ENCODE measurements at places on chromosomes 6 and 20.
A peak's percentile ranks its signal among the peaks of the same experiment; 100 is the strongest.

GRCh38 chr6:107536180-107536961 lies 46.5 kb downstream of the SOBP start:
- DNase-seq = no peak

DNA sequence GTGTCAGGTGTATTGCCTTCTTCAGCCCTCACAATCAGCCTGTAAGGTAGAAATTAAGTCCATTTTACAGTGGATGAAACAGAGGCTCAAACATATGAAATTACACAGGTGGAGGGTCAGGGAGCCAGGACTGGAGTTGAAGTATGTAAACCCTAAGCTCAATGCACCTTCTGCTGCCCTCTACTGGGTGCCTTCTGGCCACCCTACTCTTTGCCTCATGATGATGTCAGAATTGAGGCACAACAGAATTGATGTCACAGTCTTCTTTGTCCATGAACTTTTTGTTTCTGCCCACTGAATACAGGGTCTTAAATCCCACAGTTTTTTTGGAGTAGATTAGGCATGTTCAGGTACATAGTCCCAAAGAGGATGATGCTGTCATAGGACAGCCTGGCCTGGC lies 400.8 kb upstream of the CHD6 start:
- no peak for DNase-seq

GRCh38 chr6:134925800-134926199 lies 24.1 kb downstream of the ALDH8A1 start:
- no peak for DNase-seq

DNA sequence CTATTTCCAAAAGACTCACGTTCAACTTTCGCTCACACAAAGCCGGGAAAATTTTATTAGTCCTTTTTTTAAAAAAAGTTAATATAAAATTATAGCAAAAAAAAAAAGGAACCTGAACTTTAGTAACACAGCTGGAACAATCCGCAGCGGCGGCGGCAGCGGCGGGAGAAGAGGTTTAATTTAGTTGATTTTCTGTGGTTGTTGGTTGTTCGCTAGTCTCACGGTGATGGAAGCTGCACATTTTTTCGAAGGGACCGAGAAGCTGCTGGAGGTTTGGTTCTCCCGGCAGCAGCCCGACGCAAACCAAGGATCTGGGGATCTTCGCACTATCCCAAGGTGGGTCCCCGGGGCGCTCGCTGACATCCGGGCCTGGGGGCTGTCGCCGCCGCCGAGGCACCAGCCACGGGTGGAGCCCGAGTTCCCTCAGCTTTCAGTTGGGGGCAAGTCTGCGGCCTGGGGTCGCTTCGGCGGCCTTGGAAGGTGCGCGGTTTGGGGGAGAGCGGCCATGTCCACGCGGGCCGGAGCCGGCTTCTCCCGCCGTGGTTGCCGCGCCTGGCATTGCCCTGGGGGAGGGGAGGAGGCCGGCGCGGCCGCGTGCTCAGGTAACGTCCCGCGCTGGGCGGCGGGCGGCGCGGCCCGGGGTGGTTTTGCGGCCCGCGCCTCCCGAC lies 429 bp downstream of the AMD1 start:
- peak; percentile 74 for DNase-seq

GRCh38 chr6:136566007-136566487 lies 15.8 kb upstream of the MAP7 start:
- DNase-seq = no peak

DNA sequence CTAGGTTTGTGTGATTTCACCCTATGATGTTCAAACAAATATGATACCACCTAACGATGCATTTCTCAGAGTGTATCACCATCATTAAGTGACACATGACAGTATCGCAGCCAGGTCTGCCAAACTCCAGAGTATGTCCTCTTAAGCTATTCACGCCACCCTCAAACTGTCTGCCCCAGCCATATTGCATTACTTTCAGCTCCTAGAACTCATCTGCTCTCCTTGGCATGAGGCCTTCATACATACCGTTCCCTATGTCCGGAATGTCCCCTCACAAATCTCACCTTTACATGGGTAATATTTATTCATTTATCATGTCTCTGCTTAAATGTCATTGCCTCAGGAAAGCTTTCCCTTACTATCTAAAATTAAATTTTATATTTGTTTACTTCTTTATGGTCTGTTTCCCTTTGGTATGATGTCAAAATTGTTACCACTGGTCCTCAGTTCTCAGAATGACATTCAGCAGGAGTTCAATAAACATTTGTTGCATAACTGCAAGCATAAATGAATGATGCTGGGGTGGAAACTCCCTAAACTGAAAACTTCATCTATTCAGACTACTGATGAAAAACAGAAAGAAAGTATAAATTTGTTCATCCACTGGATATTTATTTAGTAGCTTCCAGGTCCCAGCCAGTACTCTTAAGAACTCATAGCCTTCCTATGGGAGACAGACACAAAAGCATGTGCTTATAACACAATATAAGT lies 3.2 kb downstream of the SESN1 start:
- DNase-seq = no peak

GRCh38 chr20:22106308-22106938 lies 401.0 kb downstream of the PAX1 start:
- DNase-seq = peak; percentile 68

- DNase-seq = peak; percentile 67
Measured at GRCh38 chr20:38973645-38974044, 11.5 kb downstream of the DHX35 start.

GRCh38 chr6:54981647-54982046 lies 135.1 kb downstream of the FAM83B start:
- DNase-seq = no peak

DNA sequence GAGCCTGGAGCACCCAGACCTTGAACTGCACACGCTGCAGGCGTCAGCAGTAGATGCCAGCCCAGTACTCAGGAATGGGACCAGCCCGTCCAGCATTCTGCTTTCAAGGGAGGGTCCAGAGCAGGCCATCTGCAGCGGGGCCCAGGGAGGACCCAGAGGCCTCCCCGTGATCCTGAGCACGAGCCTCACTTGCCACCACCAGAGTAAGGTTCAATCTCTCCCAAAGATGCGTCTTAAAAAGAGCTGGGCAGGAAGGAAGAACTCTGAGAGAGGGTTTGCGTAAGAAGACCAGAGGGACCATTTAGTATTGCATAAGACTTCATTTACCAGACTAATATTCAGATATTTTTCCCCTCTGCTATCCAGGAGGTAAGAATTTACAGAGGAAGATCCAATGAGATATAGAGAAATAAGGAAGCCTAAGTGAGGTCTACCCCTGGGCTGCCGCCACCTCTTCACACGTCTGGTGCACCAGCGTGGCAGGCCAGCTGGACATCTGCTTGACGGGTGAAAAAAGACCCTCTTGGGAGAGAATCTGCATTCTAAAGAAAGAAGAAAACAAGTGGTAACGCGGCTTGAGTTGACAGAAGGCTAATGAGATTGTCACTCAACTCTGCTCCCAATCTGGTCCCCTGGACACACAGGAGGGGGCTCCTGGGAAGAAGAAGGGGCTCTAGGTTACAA lies 107.3 kb downstream of the PRND start:
- no peak for DNase-seq

DNA sequence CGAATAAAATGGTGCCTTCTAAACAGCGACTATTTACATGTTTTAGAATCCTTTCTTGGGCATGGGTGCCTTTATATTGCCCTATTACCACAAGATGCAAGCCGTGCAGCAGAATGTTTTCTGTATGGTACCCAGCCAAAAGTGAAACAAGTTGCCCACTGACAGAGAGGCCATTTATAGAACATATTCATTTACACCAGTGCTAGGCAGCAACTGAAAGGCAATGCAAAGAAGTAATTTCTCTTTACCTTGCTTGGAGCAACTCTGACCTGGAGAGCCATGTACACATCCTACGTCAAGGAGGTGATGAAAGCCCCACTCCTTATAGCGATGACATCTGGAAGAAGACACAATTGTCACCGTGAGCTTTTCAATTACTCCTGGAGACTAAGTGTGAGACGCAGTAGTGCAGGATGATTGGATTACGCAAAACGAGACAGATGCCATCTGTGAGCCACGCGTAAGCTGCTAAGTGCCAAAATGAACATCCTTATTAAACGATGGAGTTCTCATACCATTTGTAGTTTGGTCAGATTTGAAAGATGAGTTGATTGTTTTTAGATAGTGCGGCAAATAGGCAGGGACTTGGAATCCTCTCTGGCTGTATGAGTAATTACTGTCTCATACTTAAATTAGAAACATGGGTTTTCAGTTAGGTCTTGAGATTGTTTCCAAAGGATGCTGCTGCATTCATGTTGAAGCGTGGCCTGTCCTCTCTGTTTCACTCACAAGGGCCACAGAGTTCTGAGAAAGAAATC lies at the start of gene TMEM244:
TSS of gene TMEM244 (minus strand) at position 408 of the 758 bp plus-strand sequence. CDS start at position 281, 127 bp downstream.
- no peak for DNase-seq

DNA sequence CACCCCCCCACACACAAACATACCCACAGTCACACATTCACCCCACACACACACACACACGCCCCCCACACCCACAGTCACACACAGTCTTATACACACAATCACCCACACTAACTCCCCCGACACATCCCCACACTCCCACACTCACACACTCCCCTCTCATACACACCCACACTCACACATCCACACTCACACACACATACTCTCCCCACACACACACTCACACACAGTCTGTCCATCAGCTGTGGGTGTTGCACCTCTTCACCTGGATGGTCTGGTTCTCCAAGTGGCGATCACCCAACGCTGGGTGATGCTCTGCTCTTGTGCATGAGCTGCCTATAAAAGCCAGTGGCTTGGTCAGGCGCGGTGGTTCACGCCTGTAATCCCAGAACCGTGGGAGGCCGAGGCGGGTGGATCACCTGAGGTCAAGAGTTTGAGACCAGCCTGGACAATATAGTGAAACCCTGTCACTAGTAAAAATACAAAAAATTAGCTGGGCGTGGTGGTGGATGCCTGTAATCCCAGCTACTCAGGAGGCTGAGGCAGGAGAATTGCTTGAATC lies 158.9 kb downstream of the SMOC2 start:
- no peak for DNase-seq

GRCh38 chr6:136510299-136510698 lies 39.9 kb downstream of the MAP7 start:
- DNase-seq = no peak

DNA sequence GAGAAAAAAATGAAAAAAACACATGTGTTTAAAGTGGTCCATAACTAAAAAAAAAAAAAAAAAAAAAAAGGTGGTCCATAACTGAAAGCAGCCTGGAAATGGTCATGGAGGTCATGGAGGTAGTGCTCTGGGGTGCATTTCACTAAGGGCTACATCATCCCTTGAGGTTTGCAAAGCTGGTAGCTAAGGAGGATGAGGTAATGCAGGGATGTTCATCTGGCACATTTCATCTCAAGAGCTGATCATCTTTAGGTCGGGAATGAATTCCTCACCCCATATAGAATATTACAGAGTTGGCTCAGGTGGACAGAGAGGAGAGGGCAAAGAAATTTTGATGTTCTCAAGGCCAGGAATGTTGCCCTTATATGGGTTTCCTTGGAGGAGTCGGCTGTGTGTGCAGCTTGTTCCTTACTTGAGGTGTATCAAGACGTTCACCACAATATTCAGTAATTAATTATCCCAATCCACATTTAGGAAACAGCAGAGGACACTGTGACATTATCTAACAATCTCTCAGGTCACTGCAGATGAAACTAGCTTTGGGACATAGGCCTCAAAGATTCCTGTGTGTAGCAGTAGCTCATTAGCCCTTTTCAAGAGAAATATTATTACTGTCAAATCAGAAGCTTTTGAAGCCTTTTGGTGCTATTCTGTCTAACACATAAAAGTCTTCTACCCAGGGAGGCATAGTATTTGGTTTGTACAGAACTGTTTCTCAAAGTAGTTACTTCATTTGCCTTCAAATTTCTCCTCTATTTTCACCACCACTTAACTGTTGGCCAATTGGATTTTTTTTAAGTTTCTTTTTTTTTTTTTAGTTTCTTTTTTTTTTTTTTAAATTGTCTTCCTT lies 46.8 kb downstream of the CYP24A1 start:
- DNase-seq = no peak

- DNase-seq = no peak
Measured at GRCh38 chr20:24812373-24812772, 136.7 kb upstream of the CST7 start.

GRCh38 chr6:137120748-137121147 lies 52.7 kb downstream of the IL22RA2 start:
- no peak for DNase-seq
